ENCODE measurements at places on chromosomes 16 and 17.

- no peak for DNase-seq
These were observed 341.5 kb downstream of the SNX29 start for GRCh38 chr16:12317856-12318537.

DNA sequence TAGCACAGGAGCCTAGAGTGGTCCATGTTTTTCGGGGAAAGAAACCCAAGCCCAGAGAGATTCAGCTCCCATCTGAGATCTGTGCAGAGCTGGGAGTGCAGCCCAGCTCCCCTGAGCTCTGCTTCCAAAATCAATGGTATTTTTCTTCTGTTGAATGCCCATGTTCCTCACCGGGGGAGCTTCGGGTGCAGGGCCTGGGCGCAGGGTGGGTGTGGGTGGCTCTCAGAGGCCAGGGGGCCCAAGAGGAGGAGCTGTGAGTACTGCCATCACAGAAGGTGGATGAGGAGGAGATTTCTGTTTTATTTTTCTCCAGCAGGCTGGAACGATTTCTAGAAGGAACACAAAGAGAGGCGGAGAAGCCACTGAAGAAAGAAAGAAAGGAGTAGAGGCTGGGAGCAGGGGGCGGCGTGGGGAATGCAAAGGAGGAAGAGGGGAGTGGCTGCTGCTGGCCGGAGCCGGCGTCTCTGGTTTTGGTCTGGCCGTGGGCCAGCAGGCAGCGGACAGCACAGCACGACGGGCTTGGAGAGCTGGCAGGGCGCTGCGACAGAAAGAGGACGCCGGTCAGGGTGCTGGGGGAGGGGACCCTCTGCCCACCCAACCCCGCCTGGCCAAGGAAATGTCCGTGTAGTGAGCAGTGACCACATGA, 76.2 kb upstream of the KSR1 start:
- DNase-seq: no peak

GRCh38 chr17:34257299-34257985, 2.4 kb downstream of the CCL2 start:
- DNase-seq: no peak

DNA sequence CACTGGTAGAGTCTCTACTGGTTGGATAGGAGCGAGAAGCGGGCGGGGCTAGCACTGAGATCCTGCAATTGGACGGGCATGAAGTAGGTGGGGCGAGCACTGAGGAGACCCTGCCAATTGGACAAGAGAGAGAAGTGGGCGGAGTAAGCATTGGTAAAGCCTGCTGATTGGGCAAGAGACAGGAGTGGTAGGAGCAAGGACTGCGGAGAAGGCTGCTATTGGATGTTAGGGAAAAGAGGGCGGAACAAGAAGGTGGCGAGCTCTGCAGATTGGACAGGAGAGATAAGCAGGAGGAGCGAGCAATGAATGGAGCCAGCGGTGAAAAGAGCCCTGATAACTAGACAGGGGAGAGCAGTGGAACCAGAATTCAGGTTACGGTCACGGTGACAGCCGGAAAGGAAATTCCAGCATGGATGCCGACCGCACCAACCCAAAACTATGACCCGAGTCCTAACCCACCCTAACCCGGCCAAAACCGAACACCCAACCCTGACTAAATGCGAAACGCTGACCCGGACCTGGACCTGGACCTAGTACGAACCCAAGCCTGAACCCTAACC, 4.8 kb downstream of the SCGB1C2 start:
- no peak for DNase-seq

- DNase-seq: no peak
These were observed 55.7 kb downstream of the OR1D5 start for GRCh38 chr17:3007651-3008121.

DNA sequence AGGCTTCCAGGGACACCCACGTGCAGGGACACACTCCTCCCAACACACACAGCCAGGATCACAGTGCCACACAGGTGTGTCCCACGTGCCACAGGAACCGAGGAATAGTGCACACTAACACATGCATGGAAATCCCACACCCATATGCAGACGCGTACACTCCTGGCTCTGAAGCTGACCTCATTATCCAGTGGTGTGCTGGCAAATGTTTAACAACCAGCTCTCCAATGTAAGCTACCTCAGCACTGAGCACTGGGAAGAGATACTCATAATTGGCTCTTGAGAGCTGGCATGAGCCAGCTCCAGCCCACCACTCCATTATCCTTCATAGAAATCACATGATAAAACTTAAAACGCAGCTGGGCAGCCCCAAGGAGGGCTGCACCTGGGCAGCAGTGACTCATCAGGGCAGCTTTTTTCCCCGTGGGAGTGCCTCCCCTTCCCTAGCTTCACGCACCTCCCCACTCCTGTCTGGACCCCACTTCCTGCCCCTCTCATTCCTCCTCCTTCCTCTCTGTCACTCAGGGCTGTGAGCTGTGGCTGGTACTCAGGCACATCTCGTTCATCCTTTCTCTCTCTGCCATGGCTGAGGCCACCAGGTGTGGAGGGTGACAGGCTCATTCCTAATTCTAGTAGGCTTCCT, 14.9 kb upstream of the TBX21 start:
- DNase-seq: no peak

GRCh38 chr17:52536489-52536888, 378.0 kb upstream of the CA10 start:
- no peak for DNase-seq

DNA sequence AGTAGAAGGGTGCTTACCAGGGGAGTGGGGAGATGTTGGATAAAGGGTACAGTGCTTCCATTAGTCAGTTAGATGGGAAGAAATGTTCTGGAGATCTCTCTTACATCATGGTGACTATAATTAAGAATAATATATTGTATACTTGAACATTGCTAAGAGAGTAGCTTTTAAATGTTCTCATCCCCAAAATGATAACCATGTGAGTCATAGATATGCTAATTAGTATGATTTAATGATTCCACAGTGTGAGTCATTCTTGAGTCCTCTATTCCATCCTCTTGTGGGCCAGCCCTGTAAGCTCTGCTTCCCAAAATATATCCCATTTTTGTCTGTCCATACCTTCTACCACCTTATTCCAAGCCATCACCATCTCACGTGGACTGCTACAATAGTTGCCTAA, 80.6 kb upstream of the CDH11 start:
- DNase-seq: no peak

DNA sequence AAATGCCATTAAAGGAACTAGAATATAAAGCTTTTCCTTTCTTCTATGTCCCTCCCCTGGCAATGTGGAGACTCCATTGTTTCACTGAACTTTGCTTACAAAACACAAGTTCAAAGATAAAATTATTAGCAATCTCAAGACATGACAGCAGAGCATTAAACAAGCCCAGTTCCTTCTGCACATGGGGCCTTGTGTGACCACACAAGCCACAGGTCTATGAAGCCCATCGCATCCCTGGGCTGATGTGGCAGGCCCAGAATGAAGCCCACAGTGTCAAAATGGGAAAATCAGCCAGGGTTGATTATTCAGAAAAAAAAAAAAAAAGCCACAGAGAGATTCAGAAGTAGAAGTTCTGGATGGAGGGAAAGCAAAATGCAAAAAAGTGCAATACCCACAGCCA, 12.9 kb upstream of the SLC39A11 start:
- no peak for DNase-seq

GRCh38 chr17:11813871-11814270, 183.4 kb downstream of the ZNF18 start:
- no peak for DNase-seq
